CD4-positive, alpha-beta T cell treated with Interleukin-2 at 100 ng/mL for 4 hours (primary cell): ENCODE measurements at places on chromosomes 11 and 22.
A peak's percentile ranks its signal among the peaks of the same experiment; 100 is the strongest.

- no peak for DNase-seq
Observed at GRCh38 chr11:133677387-133677786, 145.1 kb upstream of the OPCML start.

- DNase-seq = no peak
Observed at GRCh38 chr11:133163463-133164419, 368.6 kb downstream of the OPCML start.

- DNase-seq = no peak
Observed at GRCh38 chr11:2775626-2776350, 76.0 kb upstream of the KCNQ1OT1 start.

DNA sequence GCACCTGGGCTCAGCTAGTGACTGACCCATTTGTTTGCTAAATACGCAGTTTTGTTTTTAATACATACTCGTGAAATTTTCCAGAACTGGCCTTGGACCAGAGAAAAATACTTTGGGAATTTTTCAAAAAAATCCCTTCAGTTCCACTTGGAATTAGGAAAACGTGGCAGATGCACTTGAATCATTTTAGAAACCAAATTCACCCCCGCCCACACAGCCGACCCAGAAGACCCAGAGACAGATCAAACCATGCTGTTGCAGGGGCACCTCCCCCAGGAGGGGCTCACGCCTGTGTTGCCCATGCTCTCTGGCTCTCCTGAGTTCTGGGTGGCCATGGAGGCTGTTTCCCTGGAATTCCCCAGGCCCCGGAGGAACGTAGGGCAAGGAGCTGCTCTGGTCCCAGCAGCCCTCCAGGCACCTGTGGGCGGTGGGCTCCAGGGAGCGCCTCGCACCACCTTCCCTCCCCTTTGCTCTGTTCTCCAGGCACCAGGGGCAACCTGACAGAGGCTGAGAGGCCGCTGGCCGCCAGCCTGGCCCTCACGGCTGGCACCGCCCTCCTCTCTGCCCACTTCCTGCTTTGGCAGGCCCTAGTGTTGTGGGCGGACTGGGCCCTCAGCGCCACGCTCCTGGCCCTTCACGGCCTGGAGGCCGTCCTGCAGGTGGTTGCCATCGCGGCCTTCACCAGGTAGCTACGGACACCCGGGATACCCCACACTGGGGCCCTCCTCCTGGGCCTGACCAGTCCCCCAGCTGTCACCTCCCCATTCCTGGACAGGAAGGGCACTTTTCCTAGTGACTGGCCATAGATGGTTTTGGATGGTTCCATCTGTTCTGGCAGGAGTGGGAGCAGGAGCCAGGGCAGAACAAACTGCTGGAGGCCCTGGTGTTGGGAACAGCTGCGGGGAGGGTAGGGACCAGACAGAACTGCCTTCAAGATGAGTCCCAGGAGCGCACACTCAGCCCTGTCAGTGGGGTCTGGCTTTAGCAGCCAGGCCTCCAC is 3.3 kb upstream of the EPS8L2 start:
- no peak for DNase-seq

DNA sequence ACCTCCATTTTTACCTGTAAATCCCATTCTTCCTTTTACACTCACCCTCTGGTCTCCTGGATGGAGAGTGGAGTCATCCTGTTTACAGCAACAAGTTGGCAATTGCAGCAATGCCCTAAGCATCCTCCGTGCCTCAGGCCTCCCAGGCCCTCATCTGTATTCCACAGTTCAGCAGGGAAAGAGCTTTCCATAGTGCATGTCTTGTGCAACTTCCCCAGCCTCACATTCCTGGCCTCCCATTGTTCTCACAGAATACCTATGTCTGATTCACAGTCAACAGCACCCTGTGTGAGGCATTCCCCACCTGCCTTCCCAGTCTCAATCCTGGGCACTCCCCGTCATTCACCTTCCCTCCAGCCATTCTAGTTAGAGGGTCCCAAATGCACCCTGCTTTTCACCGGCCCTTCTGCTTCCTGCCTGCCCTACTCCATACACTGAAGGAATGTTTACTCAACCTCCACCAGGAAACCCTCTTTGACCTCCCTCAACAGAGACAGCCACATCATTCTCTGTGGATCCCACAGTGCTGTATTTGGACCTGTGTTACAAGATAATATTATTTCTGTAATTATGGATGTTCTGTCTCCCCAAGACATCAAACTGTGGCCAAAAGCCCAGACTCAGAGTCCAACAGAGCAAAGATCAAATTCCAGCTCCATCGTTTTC is 405.7 kb downstream of the BUD13 start:
- no peak for DNase-seq

DNA sequence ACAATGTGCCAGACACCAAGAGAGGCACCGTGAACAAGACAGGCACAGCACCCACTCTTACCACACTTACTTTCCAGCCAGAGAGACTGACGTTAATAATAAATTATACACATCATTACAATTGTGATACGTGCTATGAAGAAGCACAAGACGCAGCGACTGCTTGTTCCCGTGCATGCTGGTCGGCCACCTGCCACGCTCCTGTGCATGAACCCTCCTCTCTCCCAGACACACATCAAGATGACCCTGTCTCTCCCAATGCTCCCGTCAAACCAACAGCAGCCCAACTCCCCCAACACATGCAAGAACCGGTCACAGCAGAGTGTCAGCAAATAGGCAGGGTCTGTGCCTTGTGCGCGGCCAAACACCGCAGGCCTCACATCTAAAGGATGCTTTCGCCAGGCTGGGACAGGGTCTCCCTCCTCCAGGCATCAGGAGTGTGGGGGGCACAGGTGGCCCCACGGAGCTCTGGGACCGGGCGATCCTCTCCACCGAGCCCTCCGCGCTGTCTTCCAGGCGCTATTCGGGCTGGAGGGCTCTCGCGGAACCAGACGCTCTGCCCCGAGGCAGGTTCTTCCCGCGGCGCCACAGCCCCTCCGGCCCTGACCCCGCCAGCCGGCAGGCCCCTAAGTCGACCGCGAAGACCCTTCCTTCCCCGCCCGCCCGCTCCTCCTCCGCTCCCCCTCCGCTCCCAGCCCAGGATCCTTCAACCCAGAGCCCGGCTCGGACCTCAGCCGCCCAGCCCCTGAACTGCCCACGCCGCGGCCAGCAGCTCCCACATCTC is 533 bp downstream of the SERGEF start:
- DNase-seq = peak; percentile 14

DNA sequence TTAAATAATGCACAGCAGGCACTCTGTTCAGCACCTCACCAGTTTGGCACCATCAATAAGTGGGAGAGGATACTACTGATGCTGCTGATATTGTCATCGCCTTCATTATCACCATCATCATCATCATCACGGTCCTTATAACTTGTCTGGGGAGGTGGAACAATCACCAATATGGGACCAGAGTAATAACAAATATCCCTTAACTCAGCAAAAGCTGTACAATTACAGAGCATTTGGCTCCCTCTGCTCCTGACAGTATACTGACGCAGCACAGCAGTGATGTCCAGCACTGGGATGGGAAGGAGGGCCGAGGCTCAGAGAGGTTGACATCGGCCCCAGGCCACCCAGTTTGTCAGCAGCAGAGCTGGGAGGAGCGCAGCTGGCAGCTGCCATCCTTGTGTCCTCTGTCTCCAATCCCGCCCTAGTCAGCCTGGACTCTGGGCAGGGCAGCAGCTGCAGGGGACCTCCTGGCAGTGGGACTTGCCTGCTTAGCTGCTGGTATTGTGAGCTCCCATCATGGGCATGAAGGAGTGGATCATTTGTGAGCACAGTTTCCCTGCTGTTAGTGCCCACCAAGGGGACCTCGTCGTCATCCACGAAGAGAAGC is 90.0 kb downstream of the DHCR7 start:
- no peak for DNase-seq

DNA sequence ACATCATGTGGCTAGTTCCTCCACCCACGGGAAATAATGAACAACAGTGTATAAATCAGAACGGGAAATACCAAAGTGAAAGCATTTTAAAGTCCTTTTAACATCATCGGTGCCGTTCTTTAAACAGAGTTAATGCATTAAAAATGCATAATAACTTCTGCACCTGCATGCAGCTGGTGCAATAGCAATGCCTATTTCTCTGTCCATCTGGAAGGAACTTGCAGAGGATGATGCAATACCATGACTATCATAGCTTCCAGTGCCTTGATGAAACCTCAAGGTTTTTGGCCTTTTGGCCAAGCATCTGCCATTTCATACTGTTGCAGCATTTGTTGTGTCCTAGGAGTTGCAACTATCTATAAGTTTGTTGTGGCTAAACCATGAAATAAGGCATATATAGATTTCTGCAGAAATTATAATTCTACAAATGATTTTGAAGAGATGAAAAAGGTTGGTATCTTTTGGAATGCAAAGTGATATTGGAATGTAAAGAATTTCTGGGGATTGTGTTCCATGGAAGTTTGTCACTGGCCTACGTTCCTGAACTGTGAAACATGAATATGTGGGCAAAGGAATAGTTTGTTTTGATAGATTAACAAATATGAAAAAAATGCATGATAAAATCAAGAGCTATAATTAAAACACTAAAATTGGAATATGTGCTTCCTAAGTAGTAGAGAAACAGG is 9.8 kb upstream of the EIF3F start:
- no peak for DNase-seq

DNA sequence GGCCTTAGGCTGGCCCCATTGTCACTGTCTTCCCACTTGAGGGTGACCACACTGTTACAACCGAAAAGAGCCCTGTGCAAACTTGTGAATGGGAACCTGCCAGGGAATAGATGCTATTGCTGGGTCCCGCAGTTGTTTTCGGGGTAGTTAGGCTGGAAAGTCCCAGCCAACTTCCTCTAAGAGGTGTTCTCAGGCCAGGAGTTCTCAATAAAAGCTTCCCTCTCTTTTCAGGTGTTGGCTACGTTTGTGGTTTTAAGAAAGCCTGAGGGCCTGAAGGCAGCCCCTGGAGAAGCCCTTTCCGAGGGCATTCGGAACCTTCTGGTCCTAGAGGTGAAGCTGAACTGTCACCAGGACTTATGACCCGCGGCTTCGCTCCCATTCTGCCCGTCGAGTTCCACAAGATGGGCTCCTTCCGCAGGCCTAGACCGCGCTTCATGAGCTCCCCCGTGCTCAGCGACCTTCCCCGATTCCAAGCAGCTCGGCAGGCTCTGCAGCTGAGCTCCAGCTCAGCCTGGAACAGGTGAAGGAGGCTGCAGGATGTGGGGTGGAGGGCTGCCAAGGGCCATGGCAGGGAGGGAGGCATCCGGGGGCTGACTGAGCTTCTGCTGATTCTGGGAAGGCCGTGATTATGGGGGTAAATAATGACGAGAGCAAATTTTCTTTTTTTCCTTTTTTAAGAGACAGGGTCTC is 104.8 kb downstream of the PRR5L start:
- no peak for DNase-seq

DNA sequence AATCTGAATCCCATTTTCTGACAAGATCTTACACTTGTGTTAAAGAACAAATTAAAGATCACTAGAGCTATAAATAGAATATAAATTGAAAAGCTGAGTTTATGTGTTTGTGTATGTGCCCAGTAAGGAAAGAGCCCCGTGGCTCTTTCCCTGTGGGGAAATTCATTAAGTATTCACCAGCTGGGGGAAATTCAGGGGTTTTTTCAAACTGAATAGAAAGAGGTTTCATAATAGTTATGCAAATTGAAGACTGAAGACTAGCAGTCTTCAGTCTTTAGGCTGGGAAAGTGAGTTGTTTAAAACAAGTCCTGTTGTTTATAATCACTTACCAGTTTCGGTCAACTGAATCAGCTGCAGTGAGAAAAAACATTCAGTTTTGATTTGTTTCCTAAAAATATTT is 11.3 kb upstream of the MS4A7 start:
- no peak for DNase-seq

DNA sequence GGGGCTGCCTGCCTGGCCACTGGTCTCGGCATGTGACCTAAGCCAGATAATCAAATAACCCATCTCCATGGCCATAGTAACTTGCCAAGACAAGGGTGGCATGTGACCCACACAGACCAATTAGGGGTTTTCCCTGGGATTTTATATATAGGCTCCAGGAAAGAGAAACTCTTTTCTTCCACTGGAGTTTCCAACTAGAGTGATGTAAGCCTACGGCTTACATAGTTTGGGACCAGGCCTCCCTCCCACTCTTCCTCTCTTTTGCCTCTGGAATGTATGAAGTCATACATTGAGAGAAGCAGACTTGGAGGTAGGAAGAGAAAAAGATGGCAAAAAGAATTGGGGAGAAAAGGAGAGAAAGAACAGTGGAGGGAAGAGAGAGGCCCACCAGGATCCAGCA is 84.6 kb upstream of the LDLRAD3 start:
- no peak for DNase-seq

DNA sequence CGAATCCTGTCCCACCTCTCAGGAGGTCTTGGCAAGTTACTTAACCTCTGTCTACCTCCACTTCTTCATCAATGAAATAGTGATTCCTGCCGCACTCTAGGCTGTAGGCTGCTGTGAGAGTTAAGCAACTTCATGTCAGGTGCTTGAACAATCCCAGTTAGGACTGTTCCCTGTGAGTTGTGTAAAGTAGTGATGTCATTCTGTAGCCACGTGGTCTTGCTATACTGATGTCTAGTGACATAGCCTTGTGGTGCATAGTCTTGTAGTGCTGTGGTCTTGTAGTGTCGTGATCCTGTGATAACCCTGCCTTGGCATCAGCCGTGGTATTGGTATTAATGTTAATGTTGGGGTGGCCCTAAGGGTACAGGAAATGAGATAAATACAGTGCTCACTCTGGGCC is 30.3 kb upstream of the PRR5 start:
- DNase-seq = peak; percentile 37

GRCh38 chr11:128472128-128473089 is 114.9 kb downstream of the ETS1 start:
- DNase-seq = peak; percentile 65

DNA sequence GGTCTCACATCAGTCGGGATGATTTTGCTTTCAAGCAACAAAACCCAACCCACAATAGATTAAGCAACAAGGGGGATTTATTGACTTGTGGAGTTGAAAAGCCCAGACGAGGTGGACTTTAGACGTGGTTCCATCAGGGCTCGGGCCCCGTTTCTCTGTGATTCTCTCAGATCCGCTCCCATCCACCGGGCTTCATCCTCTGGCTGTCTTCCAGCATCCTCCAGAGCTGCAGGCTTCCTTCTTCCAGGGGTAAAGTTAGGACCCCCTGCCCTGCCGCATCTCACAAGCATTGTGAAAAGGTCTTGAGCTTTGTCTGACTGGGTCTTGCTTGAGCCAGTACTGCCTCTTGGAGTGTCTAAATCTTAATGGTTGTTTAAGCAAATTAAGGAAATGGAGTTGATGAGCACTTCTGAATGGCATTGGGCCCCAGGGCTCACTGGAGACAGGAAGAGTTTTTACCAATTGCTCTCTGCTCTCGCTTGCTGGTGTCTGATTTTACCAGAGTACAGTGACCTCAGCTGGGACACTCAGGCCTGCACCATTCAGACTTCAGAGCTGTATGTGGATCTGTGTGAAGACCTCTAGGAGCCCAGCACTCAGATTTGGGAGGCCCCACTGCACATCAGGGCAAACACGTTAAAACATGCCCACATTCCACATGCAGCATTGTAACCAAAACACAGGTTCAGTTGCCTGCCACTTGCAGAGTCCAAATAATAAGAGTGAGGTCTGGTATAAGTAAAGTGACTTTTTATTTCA is 13.5 kb upstream of the FTH1 start:
- DNase-seq = no peak

DNA sequence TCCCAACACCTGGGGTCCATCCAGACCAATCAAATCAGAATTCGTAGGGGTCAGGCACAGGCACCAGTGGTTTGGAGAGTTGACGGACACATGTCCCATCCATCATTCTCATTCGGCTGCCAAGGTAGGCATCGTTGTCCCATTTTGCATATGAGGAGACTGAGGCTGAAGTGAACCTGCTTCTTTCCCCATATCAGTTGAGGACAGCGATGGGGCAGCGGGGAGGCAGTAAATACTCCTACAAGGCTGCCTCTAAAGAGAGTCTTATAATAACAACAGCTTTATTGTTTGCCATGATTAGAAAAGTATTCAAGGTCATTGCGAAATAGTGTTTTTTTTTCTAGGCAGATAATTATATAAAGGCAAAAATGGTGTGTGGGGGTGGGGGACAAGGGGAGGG is 1.6 kb upstream of the BEST1 start:
- no peak for DNase-seq
